ENCODE measurements at places on chromosomes 7 and 10.

- DNase-seq = no peak
Observed at GRCh38 chr10:90197766-90198165, 496.4 kb downstream of the KIF20B start.

- DNase-seq = no peak
Observed at GRCh38 chr10:34565934-34566333, 249.2 kb downstream of the PARD3 start.

DNA sequence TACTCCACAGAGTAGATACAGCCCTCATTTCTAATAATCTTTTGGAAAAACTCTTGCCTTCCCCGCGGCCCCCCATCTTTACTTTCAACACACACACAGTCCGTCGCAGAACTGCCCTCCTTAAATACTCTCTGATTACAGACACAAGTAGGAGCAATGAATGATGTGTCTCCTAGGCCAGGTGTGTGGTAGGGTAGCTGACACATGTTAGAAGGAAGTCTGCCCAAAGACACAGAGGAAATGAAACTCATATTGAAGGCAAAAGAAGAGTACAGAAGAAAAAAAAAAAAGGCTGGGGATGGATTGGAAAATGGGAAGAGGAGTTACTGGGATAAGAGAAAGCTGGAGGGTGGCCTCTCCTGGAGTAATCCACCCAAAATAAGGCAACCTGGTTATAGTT lies 14.6 kb downstream of the OPALIN start:
- no peak for DNase-seq

- DNase-seq = no peak
Observed at GRCh38 chr10:14742815-14743214, 31.9 kb downstream of the FAM107B start.

DNA sequence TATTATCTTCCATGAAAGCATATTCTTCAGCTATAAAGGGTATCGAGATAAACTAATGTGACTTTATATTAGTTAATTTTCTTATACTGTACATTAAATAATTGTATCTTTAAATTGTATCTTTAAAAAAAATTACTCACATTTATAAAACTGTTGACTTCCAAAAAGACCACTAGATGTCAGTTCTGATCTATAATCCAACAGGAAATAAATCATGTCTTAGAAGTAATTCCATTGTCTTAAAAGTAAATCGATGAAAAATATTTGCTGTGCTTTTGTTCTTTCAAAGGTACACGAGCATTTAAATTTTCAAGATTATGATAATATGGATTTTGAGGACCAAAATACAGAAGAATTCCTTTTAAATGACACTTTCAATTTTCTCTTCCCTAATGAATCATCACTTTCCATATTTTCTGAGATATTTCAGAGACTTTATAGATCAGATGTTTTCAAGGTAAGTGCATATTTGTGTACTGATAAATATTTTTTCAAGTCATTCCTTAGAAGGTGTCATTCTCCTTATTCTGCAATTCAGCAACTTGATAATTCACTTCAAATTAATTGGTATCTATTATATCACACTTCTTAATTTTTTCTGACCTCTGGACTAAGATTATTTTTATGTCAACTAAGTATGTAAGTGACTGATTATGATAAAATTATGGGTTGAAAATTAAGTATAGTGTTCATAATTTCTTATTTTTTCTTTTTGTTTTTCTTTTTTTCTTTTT lies 138.5 kb downstream of the CPED1 start:
- no peak for DNase-seq

- DNase-seq = no peak
Observed at GRCh38 chr7:28419716-28420115, 7.4 kb downstream of the CREB5 start.

- no peak for DNase-seq
Observed at GRCh38 chr7:91915401-91916050, 25.1 kb upstream of the AKAP9 start.

DNA sequence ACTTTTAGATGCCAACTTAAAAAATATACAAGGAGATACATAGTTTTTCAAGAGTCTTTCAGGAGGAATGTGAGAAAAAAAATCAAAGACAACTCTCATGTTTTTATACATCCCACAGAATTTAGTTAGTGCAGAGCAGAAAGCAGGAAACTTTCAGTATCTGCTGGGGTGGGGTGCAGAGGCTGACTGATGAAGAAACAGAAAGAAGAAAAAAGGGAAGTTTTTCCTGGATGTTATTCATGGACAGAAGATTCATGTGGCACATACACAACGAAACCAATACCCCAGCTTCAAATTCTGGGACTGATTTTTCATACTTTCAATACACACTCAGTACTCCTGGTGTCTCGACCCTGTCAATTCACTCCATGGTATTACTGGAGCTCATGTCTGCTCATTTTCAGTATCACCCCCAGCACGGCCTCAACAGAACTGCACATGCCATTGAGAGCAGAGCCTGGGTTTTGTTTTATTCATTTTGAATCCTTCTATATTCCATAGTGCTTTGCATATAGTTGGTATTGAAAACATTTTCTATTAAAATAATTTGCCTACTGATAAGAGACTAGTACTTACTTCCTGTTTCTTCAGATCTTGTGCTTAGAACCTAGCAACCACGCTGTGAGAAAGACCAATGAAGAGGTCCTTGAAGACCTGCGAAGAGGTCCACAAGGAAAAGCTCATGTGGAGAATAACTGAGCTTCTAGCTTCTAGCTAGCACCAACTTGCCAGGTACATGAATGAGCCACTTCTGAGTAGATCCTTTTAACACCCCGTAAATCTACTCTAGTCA lies 49.0 kb downstream of the NDUFB2 start:
- DNase-seq = no peak

GRCh38 chr10:95459446-95460045 lies 101.6 kb downstream of the SORBS1 start:
- no peak for DNase-seq

DNA sequence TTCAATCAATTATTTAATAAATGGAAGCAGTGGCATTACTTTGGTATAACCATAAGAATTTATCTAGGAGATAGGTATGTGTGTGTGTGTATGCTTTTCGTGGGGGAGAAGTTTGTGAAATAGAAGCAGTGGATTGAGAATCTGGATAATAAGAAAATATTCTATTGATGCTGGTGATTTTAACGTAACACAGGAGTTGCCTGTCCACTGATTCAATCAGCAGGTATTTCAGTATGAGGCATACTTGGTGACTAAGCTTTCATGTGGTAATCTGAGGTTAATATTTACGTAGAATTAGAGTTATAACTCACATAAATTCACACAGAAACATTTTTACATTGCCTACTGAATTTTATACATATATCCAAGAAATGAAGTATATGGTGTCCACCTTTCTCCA lies 568.0 kb downstream of the ZWINT start:
- no peak for DNase-seq

DNA sequence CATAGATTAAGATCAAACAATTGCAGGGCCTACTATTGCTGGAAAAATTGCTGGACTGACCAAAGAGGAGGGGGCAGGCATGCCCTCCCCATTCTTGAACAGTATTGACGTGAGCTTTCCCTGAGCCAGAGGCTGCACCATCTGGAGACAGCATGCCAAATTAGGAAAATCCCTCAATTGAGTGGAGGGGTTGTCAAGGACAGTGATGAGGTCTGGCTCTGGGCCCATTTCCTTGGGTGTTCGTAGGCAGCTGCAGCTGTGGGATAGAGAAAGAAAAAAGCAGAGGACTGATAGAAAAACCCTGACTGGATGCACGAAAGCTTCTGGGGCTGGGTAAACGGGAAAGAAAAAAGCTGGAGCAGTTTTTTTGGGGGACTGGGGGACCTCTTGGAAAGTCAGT lies 22.8 kb upstream of the ORC5 start:
- no peak for DNase-seq

GRCh38 chr10:100743626-100744135 lies 1.7 kb upstream of the PAX2 start:
- DNase-seq = no peak

GRCh38 chr10:69051710-69052487 lies 36.0 kb upstream of the SRGN start:
- no peak for DNase-seq

DNA sequence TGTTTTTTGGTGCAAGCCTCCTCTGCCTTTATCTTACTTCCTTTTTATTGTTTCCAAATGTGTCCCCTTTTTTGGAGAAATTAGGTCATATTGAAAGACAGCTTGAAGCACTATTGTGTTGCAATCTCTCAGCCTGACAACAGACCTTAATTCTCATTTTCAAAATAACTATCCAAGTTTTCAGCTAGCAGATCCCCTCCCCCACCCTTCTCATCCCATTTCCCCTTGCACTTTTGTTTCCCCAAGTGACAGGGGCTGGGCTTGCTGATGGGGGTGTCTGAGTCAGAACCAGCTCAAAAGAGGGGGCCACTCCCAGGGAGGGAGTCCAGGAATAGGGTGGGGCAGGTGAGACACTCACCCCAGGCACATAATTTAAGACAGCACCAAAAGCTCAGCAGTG lies 75.3 kb downstream of the MKI67 start:
- no peak for DNase-seq

GRCh38 chr7:78863281-78863680 lies 590.2 kb downstream of the MAGI2 start:
- no peak for DNase-seq

DNA sequence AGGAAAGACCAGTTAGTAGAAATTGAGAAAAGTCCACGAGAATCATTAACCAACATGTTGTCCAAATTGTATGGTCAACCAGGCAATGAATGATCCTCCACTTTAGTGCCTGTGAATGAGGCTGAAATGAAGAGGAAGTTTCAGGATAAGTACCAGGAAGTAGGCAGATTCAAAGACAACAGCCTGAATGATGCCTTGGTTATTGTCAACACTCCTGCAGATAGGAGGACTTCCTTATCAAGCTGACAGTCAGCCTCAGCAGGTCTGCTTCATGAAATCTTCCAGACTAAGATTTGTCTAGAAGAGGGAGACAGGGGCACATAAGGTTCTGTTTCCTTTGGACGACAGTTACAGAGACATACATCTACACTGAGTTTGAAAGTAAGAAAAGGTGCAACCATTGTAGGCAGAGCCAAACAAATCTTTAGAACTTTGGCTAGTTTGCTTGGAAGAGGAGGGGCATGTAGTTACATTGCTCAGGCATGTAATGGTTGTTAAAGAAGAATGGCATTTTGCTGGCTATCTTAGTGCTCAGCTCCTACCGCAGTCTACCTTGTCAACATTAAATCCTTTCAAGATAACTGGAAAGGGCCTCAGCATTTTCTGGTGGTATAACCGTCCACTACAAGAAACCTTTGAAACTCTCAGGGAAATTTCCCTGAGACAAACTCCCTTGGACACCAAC lies 81.4 kb downstream of the ABI1 start:
- no peak for DNase-seq

DNA sequence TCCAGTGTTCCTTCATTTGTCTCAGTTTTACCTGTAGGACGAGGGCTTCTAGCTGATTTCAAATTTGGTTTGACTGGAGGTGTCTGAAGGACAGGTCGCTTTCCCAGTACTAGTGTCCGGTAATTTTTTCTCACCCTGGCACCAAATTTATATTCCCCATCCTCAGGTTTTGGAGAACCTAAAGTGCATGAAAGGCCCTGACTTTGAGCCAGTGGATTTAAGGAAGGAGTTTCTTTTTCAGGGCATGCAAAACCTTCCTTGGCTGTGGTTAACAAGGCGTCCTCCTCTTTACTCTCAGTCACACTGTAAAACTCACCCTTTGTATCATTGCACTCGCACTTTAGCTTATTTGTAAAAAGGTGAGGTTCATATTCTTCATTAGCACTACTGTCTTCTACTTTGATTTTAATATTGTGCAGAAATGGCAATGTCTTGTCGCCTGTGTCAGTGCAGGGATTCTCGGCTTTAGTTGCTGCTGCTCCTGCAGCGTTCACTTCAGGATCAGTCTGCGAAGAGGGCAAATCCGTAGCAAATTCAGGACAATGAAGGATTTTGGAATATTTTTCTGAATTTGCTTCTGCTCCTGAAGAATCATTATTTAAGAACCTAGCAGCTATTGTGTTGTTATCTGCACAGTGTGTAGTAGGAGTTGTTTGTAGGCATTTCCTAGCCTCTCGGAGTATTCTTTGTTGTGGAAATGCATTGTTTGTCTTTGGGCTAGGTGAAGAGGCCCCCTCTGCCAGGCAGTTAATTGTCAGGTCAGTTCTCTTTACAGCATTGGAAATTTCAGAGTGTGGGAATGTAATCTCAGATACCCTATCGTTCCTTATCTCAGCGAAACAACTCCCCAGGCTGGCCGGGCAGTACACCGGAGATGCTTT lies 9.9 kb downstream of the SKIDA1 start:
- no peak for DNase-seq

DNA sequence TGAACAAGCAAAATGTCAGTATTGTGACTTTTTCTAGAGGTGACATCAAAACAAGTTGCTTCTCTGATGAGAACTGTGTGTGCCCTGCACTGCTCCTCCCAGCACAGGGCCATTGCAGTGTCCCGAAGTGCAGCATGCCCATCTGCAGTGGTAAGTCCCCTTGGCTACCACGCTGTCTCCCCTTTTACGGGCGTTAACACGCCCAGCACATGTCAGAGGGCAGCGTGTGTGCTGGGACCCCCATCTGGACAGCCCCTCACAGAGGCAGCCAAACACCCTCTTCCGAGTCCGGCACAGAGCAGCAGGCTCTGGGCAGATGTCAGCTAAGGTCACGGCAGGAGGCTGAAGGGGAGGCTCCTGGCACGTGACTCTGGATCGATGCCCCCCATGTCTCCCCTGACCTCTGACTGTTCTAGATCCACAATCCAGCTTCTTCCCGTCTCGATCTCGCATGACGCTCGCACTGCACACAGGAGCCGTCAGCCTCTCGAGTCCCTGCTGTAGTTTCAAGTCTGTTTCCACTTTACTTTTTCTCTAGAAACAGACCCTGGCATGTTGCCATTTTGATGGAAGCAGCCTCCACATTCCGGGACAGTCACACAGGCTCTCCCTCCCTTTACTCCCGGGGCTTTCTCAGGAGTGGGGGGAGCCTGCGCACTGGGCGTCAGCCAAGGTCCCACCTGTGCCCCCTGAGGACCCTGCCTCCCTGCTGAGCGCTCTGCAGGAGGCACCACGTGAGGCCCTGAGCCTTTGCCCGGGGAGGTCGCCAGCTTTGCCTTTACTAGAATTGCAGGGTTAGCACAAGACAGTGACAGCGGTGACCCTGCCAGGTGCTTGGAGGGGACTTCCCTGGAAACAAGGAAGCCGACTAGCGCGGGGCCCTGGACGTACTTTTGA lies 133.8 kb downstream of the TCERG1L start:
- no peak for DNase-seq

DNA sequence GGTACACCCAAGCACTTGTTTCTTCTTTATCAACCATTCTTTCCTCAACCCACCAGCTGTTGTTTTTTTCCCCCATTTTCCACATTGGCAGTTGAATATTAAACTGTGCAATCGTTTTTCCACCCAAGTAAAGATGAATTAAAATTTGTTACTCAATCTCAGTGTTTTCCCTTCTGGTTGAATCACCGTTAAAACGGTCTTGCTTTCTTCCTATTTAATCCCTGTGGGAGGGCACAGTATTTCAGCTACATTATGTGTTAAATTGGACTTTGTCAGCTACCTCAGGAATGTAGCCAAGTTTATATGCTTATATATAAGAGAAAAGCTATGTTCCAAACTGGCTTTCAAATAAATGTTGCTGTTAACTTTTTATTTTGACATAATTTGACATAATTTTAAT lies 19.9 kb downstream of the SLC35G1 start:
- DNase-seq = no peak
